Heart left ventricle (tissue), 16 donors: ENCODE measurements at places on chromosomes 1 and 21.

DNA sequence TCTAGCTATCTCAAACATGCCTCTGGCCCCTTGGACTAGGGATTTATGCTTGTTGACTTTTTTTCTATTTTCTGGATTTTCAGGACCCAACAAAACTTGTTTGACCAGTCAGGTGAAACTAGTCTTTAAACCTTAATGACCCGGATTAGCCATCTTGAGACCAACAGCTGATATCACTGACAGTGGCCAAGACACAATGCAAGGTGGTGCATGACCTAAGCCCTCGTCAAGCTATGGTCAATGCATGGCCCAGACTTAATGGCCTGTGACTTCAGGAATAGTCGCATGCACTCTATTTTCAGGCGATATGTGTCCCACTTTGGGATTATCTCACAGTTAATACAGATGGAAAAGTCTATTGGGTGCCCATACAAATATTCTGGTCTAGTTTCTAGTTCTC, 190.4 kb downstream of the ZBTB18 start:
- DNase-seq = no peak

GRCh38 chr1:99768104-99768503, 1.7 kb upstream of the FRRS1 start:
- no peak for DNase-seq

DNA sequence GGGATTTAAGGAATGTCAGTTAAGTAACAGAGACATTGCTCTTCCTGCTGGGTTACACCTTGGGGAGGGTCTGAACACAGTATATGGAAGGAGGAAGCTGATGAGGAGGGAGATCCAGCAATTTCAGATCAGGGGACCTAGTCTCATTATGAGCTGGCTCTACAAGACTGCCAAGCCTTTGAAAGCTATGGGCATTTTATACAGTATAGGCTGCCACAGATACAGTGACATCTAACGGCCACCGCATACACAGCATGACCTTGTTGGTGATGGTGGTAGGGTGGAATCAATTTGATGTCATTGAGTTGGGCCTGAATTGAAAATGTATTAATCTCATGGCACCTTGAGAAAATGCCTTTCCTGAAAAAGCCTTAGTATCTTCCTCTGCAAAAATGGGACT, 22.6 kb upstream of the ZP4 start:
- no peak for DNase-seq

DNA sequence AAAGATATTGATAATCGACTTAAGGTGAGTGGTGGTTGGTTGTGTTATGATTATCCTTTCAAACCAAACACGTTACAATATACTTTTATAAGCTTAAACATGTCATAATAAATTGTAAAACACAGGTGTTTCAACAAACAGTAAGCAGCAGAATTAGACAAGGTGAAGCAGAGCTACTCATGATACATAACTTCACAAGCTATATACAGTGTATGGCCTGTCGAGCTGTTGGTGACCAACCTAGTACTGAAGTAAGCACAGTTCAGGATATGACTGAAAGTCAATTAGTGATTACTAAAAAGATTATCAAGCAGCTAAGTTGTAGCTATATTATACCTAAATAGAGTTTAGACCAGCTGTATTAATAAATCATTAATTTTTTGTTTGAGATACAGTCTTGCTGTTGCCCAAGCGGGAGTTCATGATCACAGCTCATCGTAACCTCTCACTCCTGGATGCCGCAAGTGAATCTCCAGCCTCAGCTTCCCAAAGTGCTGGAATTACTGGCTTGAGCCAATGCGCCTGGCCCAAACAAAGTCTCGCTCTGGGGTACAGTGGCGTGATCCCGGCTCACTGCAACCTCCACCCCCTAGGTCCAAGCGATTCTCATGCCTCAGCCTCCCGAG, 148.1 kb downstream of the EIF4G3 start:
- no peak for DNase-seq

- no peak for DNase-seq
These were observed 10.5 kb upstream of the C1orf21 start for GRCh38 chr1:184376369-184376768.

DNA sequence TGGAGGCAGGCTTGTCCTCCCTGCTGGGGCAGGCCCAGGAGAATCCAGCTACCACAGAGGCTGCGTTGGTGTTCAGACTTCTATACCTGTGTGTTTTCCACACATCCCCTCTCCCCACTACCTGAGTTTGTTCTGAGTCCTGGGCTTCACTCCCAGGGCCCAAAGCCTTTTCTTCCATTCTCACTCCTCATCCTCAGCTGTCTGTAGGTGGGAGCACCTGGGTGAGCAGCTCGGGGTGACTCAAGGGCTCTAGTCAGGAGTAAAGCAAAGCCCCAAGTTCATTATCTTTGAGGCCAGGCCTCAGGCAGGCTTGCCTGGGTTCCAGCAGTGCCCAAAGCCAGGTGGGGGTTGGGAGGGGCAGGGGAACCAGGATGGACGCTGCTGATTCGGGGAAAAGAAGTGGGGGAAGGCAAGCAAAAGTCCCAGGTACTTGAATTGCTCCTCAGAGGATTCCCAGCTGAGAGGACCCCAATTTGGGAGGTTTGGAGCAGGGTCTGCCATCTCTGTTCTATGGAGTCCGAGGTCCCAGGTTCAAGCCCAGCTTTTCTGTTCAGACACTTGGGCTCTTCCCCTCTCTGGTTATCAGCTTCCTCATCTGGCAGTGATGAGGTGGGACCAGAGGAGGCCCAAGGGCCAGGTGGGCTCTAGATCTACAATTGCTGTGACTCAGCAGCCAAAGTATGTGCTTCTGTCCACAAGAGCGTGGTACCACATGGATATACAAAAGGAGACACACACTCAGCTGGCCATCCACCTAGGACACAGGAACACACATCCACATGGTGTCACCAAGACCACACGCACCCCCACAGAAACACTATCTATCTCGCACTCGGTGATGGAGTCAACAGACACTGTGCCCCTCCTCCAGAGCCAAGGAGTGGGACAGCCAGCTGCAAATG, 5.8 kb upstream of the PTPN7 start:
- no peak for DNase-seq

- DNase-seq = peak; percentile 41
These were observed 950 bp upstream of the LRP8 start for GRCh38 chr1:53328541-53329499.

DNA sequence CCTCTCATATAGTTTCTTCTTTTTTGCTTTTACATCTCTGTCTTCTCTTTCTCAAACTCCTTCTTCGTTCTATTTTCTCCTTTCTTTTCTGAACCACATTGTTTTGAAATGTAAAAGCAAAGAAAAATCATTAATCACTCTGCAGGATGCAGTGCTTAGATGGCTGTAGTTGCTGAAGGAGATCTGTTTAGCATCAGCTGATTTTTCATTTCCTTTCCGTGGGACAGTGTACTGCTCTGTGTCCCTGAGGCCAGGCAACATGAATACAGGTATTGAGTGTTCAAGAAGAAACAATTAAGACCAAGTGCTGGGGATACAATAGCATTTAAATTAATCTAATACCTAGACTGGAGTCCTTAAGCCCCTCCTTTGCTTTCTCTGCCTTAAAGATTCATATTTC, 257.2 kb upstream of the SPAG17 start:
- DNase-seq = no peak

- DNase-seq = no peak
These were observed 23.3 kb downstream of the CNIH4 start for GRCh38 chr1:224380003-224380402.

DNA sequence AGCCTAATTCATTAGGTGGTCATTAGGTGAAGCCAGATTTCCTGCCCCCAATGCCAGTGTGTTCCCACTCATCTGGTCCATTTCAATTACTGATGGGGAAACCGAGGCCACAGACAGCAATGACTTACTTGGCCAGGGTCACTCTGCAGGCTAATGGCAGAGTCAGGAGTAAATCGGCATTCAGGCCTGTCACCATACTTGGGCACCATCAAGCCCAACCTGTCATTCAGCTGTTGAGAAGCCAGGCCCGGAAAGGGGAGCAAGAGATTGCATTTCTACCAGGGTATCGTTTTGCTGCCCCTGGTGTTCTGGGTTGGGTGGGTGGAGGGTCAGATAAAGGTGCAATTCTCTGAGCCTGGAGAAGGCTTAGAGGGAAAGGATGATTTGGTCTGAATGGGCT, 8.0 kb upstream of the TMEM61 start:
- no peak for DNase-seq

DNA sequence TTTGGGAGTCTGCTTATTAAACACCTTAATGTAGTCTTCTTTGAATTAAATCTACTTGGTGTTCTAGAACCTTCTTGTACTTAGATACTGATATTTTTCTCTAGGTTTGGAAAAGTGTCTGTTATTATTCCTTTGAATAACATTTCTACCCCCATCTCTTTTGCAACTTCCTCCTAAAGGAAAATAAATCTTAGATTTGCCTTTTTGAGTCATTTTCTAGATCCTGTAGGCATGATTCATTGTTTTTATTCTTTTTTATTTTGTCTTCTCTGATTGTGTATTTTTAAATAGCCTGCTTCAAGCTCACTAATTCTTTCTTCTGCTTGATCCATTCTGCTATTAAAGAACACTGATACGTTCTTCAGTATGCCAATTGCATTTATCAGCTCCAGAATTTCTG, 155.9 kb upstream of the NEGR1 start:
- DNase-seq = no peak

- DNase-seq = no peak
These were observed 14.2 kb downstream of the PRRX1 start for GRCh38 chr1:170678027-170678600.

- no peak for DNase-seq
These were observed 137.6 kb upstream of the SGIP1 start for GRCh38 chr1:66396212-66396890.

DNA sequence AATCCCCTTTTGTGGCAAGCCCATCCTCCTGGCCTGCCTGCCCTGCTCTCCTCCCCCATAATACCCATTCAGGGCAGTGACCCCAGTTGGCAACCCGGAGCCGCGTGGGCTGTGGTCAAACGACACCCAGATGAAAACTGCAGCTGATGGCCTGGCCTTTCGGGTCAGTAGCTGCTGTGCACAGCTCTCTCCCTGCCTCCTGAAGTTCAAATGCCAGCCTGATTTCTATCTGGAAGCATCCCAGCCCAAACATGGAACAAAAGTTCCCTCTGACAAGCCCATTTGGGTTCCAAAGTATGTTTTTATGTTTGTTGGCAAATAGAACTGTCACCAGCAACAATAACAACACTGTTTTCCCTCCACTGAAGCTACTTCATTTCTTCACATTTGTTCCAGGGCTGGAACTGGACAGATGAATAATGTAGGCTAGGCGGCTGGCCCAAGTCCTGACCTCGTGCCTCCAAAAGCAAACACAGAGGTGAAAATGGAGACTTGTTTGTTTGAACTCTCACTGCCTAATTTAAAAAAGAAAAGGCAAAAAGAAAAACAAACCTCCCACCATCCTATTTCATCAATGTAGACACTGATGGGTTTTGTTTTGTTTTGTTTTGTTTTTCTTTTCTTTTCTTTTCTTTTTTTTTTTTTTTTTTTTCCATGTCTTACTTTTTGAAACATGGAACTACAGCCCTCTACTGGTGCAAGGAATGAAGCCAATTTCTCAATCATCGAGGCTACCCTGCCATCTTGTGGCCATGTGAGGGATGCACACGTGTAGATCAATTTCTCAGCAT, 179.0 kb downstream of the ADSS2 start:
- DNase-seq = peak; percentile 68

GRCh38 chr1:114218361-114219171, 64.9 kb upstream of the SYT6 start:
- DNase-seq = no peak

DNA sequence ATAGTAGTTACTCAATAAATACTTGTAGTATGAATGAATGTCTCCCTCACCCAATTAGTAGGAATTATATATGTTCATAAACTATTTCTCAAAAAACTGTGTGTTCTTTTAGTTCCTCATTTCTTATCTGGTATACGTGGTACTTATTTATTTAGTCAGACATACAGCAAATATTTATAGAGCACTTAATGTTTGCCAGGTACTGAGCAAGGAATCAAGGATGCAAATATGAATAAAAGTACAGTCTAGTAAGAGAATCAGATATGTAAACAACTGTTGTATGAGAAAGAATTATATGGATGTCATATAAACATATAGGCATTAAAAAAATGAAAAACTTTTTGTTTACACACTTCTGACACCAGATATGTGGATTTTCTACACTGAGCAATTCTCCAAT, 58.5 kb downstream of the ATF6 start:
- no peak for DNase-seq
